Endothelial cell of umbilical vein (primary cell): ENCODE measurements at places on chromosomes 2 and 18. TPM values are rescaled to one million over a fixed set of nuclear protein-coding genes. Genes with fewer than 3 reads are reported as not detected.

Gene METTL4
- total RNA-seq: 16.1 and 17.4 TPM in 2 replicates

Gene GPBAR1
- total RNA-seq: 0.60 and 0.75 TPM in 2 replicates

Gene ZBTB7C
- not detected in 2 replicates for total RNA-seq

Gene ITGA6
- 174 and 208 TPM in 2 replicates for total RNA-seq

Gene APOB
- total RNA-seq: 0.09 and 0.25 TPM in 2 replicates

Gene SLC38A11
- not detected in 2 replicates for total RNA-seq

Gene NAT8
- not detected in 2 replicates for total RNA-seq

Gene BMPR2
- 113 and 115 TPM in 2 replicates for total RNA-seq

Gene IL36G
- not detected in 2 replicates for total RNA-seq

Gene ALPP
- total RNA-seq: not detected in 2 replicates

Gene ACSL3
- 139 and 142 TPM in 2 replicates for total RNA-seq

Gene CELF4
- not detected in 2 replicates for total RNA-seq

Gene LOXHD1
- total RNA-seq: not detected in 2 replicates
